ENCODE measurements at places on chromosomes 5 and 9.

GRCh38 chr9:89407070-89407469 lies 88.8 kb downstream of the SECISBP2 start:
- DNase-seq: no peak

GRCh38 chr9:37924538-37924937 lies 20.6 kb upstream of the SLC25A51 start:
- no peak for DNase-seq

GRCh38 chr5:58544926-58545325 lies 37.9 kb upstream of the RAB3C start:
- no peak for DNase-seq

- no peak for DNase-seq
Observed at GRCh38 chr5:10233505-10233904, 16.2 kb downstream of the ATPSCKMT start.

DNA sequence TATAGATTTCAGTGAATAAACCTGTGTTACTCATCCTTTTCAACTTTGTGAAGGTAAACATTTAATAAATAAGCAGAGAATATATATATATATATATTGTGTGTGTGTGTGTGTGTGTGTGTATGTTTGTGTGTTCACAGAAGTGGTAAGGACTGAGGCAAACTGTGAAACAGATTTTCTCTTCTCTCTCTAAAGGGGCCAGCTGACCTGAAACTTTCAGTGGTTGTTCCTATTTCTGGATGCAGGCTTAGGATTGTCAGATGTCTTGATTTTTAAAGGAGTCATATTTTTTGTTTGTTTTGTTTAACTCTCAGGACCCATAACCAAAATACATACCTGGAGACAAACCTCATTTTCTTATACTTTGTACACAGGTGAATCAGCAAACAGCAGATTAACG lies 714.9 kb upstream of the MEF2C start:
- DNase-seq: no peak
